ENCODE measurements at places on chromosomes 4 and X. TPM values are rescaled to one million over a fixed set of nuclear protein-coding genes. Genes with fewer than 3 reads are reported as not detected.

- peak; percentile 91 for DNase-seq
- peaks cover 13% of the 10 kb centered on the region for H3K36me3 ChIP-seq
- no peaks in the 10 kb centered on the region for H3K27me3 ChIP-seq
- H3K27ac ChIP-seq, result peak overlapping the region; percentile 31
These were observed 654.9 kb upstream of the HTR2C start for GRCh38 chrX:113929004-113929403.

DNA sequence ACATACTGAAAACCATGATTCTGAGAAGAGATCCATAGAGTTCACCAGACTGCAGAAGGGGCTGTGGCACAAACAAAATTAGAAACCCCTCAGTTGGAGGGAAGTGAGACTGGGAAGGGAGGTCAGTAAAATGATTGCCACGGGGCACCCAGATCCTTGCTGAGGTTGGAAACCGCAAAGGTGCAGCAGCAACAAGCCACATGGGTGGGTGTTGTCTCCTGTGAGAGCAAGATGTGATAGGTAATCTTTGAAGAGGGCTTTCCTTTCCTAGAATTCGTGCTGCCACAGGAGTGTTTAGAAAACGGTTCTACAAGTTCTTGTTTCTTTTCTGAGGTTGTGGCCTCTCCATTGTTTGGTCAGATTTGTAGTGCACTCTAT is 85.5 kb downstream of the NFKB1 start:
- no peak overlapping the region for H3K27ac ChIP-seq
- H3K36me3 ChIP-seq, result no peaks in the 10 kb centered on the region

BTC gene
- total RNA-seq, result 0.81 TPM

- no peaks in the 10 kb centered on the region for H3K36me3 ChIP-seq
- no peak overlapping the region for H3K27ac ChIP-seq
- no peak for DNase-seq
- no peak overlapping the region for H3K4me3 ChIP-seq
- H3K27me3 ChIP-seq, result no peaks in the 10 kb centered on the region
- H3K4me1 ChIP-seq, result peaks cover 3% of the 10 kb centered on the region
These were observed 828.3 kb downstream of the TECRL start for GRCh38 chr4:63580796-63581475.

WNK3 gene
- total RNA-seq, result 36.1 TPM

SERTM2 gene
- total RNA-seq, result 0.51 TPM

PCDH10 gene
- total RNA-seq, result 0.15 TPM

GRCh38 chr4:23805450-23805851 is 84.4 kb downstream of the PPARGC1A start:
- no peak overlapping the region for H3K4me3 ChIP-seq
- H3K4me1 ChIP-seq, result no peaks in the 10 kb centered on the region
- no peaks in the 10 kb centered on the region for H3K36me3 ChIP-seq
- no peak for DNase-seq
- H3K27me3 ChIP-seq, result no peaks in the 10 kb centered on the region
- no peak overlapping the region for H3K27ac ChIP-seq

DNA sequence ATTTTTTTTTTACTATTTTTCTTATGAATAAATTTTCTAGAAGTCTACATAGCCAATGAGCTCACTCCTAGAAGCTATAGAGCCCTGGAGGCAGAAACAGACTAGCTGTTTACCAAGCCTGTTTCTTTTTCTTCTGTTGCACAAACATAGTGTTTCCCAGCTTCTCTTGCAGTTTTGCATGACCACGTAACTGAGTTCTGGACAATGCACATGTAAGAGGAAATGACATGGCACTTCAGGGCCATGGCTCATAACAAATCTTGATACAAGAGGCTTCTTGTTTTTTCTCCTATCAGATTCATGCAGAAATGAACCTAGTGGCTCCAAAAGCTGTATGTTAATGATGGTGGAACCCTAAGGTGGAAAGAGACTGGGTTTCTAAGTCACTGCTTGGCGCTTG is 127.4 kb downstream of the ZNF330 start:
- H3K27me3 ChIP-seq, result no peaks in the 10 kb centered on the region
- DNase-seq, result no peak
- peaks cover 4% of the 10 kb centered on the region for H3K4me1 ChIP-seq
- no peak overlapping the region for H3K4me3 ChIP-seq
- H3K36me3 ChIP-seq, result no peaks in the 10 kb centered on the region

TADA2B gene
- total RNA-seq, result 12.6 TPM

DNA sequence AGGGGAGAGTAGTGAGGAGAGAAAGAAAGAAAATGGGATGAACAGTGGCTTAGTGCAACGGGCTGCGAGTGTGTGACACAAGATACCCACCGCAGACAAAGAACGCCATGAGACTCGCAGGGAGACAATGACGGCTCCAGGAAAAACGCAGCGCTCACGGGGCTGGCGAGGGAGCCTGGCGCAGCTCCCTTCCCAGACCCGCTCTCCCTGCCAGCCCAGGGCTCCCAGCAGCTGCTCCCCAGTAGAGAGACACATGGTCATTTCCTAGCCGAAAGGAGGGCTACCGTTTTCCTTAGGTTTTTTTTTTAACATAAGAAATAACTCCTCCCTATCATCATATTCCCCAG is 149.5 kb downstream of the MAML3 start:
- no peaks in the 10 kb centered on the region for H3K27me3 ChIP-seq
- peak overlapping the region; percentile 46 for H3K27ac ChIP-seq
- peak; percentile 92 for DNase-seq
- H3K36me3 ChIP-seq, result no peaks in the 10 kb centered on the region
- H3K4me1 ChIP-seq, result peaks cover 38% of the 10 kb centered on the region

- no peaks in the 10 kb centered on the region for H3K36me3 ChIP-seq
- no peaks in the 10 kb centered on the region for H3K27me3 ChIP-seq
- DNase-seq, result no peak
- no peak overlapping the region for H3K27ac ChIP-seq
- H3K4me3 ChIP-seq, result no peak overlapping the region
These were observed 186.7 kb downstream of the LARP7 start for GRCh38 chr4:112823606-112824005.

CT45A10 gene
- total RNA-seq, result not detected

NELFA gene
- 50.3 TPM for total RNA-seq

DNA sequence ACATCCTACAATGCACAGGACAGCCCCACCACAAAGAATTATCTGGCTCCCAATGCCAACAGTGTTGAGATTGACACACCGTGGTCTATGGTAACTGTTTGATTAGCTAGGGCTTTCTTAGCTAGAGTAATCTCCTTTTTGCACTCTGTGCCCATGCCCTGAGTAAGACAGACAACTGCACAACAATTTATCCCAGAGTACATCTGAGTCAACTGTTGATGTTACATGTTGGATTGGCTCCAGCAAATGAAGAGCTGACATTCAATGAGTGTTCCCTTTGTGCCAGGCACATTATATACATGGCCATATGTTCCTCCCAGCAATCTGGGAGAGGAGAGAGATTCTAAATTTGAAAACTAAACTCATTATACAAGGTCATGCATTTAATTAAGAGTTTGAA is 3.9 kb upstream of the FAM9C start:
- H3K36me3 ChIP-seq, result no peaks in the 10 kb centered on the region
- H3K27me3 ChIP-seq, result no peaks in the 10 kb centered on the region
- no peak for DNase-seq
- no peak overlapping the region for H3K27ac ChIP-seq

- DNase-seq, result no peak
- no peak overlapping the region for H3K27ac ChIP-seq
- no peak overlapping the region for H3K4me3 ChIP-seq
These were observed 682.2 kb upstream of the DIAPH2 start for GRCh38 chrX:96002431-96002830.

SCD5 gene
- 36.9 TPM for total RNA-seq

DNA sequence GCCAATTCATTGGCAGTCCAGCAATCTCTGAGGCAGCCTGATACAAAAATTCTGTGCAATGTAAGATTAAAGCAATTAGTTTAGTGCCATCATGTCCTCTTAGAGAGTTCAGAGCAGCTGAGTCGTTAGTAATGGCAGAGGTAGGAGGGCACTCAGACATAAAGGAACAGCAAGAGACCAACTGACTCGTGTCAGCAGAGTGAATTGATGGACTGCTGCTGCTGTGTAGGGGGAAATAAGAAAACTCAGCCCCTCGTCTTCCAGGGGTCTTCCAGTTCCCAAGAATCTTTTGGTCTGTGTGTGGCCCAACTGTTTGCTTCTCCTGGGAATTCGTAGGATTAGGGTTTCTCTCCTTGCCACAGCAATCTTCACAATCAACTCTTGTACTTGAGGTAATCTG is 100.9 kb downstream of the TTC29 start:
- H3K4me1 ChIP-seq, result peaks cover 12% of the 10 kb centered on the region
- H3K27me3 ChIP-seq, result no peaks in the 10 kb centered on the region
- DNase-seq, result peak; percentile 67
- no peaks in the 10 kb centered on the region for H3K36me3 ChIP-seq
- no peak overlapping the region for H3K4me3 ChIP-seq
- no peak overlapping the region for H3K27ac ChIP-seq

- no peaks in the 10 kb centered on the region for H3K4me1 ChIP-seq
- no peak overlapping the region for H3K4me3 ChIP-seq
- H3K27me3 ChIP-seq, result no peaks in the 10 kb centered on the region
- H3K27ac ChIP-seq, result no peak overlapping the region
- DNase-seq, result no peak
These were observed 185.6 kb upstream of the BANK1 start for GRCh38 chr4:101604976-101605375.

ARHGAP36 gene
- total RNA-seq, result 0.22 TPM

GRCh38 chr4:23105759-23106370 is 413.1 kb downstream of the GBA3 start:
- no peaks in the 10 kb centered on the region for H3K27me3 ChIP-seq
- H3K36me3 ChIP-seq, result no peaks in the 10 kb centered on the region
- H3K4me1 ChIP-seq, result no peaks in the 10 kb centered on the region
- H3K4me3 ChIP-seq, result no peak overlapping the region

PRDM8 gene
- total RNA-seq, result 0.03 TPM

- no peak overlapping the region for H3K4me3 ChIP-seq
- H3K27me3 ChIP-seq, result no peaks in the 10 kb centered on the region
- H3K4me1 ChIP-seq, result no peaks in the 10 kb centered on the region
- no peak overlapping the region for H3K27ac ChIP-seq
- no peak for DNase-seq
These were observed 1495.1 kb downstream of the C4orf33 start for GRCh38 chr4:130591091-130591490.

P2RY8 gene
- 0.68 TPM for total RNA-seq

DNA sequence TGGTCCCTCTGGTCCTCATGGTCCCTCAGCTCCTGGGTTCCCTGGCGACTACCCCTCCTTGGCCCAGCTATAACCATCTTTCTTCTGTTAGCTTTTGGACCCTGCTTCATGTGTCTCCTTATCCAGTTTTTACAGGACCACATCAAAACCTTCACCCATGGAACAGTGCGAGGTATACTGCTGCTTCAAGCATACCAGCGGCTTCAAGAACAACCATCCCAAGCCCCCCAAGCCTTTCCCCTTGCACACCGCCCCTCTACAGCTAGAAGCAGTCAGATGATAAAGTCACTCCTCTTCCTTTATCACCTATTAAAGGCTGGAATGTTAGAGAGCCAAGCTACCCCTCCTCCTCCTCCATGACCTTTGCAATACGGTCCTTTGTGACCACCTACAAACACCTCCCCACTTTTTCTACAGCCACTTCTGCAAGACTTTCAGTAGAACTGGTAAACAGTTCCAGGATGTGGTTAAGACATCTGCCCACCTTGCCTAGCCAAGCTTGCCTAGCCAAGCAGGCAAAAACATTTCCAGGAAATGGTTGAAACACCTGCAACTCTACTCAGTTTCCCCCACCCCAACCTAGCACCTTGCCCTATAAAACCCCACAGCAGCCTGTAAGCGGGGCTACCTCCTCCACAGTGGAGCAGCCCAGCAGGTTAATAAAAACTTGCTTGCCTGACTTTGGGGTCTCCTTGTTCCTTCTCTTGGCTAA is 125.7 kb downstream of the ZC4H2 start:
- H3K27me3 ChIP-seq, result no peaks in the 10 kb centered on the region
- no peak overlapping the region for H3K27ac ChIP-seq
- no peak for DNase-seq
- no peaks in the 10 kb centered on the region for H3K4me1 ChIP-seq
- H3K36me3 ChIP-seq, result no peaks in the 10 kb centered on the region

BST1 gene
- total RNA-seq, result 0.45 TPM

DNA sequence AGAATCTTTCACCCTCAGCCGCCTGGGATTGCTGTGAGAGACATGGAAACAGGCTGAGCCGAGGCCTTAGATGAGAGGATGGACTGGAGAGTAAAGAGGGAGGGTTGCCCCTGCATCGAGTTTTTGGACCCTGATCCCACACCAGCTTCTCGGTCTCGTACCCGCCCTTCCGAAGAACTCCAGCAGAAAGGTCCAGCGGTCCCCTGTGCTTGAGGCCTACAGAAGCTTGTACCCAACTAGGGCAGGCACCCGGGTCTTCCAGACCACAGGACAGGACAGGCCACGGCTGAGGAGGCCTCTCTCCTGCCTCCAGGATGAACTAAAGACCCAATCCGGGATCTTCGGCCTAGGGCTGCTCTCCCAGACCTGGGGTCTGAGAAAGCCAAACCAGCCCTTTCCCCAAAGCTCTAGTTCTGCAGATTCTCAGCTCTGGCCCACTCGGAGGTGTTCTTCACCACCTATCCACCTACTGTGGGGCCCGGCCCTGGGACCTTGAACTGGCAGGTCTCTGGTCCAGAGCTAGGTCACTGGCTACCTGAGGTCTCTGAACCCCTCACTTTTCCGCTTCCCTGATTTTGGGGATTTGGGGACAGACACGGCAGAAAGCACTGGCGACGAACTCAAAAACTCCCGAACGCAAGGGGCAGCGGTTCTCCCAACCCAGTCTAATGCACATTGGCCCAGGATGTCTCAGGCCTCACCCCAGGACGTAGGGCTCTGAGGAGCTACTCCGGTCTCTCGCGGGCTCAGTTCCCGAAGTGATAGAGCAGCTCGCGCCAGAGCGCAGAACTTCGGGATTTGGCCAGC is 1.1 kb downstream of the NKX3-2 start:
- H3K4me3 ChIP-seq, result peak overlapping the region; percentile 67
- H3K4me1 ChIP-seq, result no peaks in the 10 kb centered on the region
- H3K36me3 ChIP-seq, result no peaks in the 10 kb centered on the region
- H3K27me3 ChIP-seq, result peaks cover 100% of the 10 kb centered on the region
- no peak for DNase-seq

SPCS3 gene
- 128 TPM for total RNA-seq

CYSLTR1 gene
- not detected for total RNA-seq

DNA sequence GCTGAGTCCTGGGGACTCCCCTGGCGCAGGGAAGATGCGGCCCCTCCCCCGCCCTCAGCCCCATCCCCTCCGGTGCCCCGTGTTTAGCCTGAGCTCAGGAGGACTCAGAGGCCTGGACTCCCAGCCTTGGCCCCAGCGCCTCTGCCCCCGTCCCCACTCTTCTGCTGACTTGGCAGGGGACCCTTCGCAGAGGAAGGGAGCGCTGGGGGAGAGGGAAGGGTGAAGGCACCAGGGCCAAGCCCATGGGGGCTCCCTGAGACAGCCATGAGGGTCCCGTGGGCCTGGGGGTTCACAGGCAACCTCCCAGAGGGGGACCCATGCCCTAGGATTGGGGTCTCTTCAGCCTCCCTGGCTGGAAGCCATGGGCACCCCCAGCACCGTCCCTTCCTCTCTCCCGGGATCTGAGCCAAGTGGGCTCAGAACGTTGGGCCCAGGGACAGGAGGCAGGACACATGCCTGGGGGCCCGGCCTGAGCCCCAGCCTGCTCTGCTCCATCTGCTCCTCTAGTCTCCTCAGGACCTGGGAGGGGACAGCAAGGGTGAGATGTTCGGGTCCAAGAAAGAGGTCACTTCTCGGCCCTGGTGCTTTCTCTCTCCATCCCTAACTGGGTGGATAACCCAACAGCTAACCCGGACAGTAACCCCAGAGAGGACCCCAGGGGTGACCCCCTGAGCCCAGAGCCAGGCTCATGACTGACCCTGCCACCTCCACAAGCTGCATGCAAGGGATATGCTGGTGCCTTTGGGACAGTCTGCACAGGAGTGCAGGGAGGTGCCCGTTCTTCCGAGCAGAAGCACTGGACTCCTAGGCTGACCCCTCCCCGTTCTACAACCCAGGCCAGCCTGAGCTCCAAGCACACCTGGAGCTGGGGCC is 1.5 kb upstream of the CPLX1 start:
- H3K4me3 ChIP-seq, result peak overlapping the region; percentile 42
- peaks cover 82% of the 10 kb centered on the region for H3K27me3 ChIP-seq
- no peaks in the 10 kb centered on the region for H3K36me3 ChIP-seq
- H3K4me1 ChIP-seq, result peaks cover 7% of the 10 kb centered on the region
